ENCODE measurements at places on chromosomes 12 and 14. TPM values are rescaled to one million over a fixed set of nuclear protein-coding genes. Genes with fewer than 3 reads are reported as not detected.

CLEC14A gene
- not detected for polyA plus RNA-seq

CFAP54 gene
- polyA plus RNA-seq: 0.76 TPM

KRT75 gene
- not detected for polyA plus RNA-seq

AQP6 gene
- not detected for polyA plus RNA-seq

CD69 gene
- not detected for polyA plus RNA-seq

SLC7A7 gene
- 4.1 TPM for polyA plus RNA-seq

GLIPR1L1 gene
- polyA plus RNA-seq: 4.4 TPM

HOXC10 gene
- not detected for polyA plus RNA-seq

KLRC3 gene
- not detected for polyA plus RNA-seq

DNA sequence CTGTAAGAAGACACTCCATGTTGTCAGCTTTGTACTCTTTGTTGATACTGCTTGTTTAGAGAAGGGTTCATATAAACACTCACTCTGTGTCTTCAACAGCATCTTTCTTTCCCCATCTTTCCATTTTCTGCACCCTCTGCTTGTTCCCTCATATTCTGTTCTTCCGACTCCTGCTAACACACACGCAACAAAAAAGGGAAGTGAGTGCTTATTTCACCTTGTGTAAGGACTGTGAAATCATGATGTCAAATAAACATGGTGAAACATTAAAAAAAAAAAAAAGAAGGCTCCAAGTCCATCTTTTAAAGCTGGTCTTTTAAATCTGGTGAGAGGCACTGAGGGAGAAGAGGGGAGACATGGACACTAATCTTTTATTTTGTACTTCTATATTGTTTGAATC, 145.4 kb downstream of the RPAP3 start:
- H3K4me3 ChIP-seq: no peak overlapping the region
- no peak overlapping the region for H3K27ac ChIP-seq
- DNase-seq: no peak
- peaks cover 4% of the 10 kb centered on the region for H3K36me3 ChIP-seq

GRCh38 chr12:110289044-110289710, 8.1 kb downstream of the ATP2A2 start:
- no peak for DNase-seq
- no peaks in the 10 kb centered on the region for H3K27me3 ChIP-seq
- no peak overlapping the region for H3K4me3 ChIP-seq
- peaks cover 20% of the 10 kb centered on the region for H3K4me1 ChIP-seq
- H3K36me3 ChIP-seq: peaks cover 43% of the 10 kb centered on the region
- no peak overlapping the region for H3K27ac ChIP-seq

DNA sequence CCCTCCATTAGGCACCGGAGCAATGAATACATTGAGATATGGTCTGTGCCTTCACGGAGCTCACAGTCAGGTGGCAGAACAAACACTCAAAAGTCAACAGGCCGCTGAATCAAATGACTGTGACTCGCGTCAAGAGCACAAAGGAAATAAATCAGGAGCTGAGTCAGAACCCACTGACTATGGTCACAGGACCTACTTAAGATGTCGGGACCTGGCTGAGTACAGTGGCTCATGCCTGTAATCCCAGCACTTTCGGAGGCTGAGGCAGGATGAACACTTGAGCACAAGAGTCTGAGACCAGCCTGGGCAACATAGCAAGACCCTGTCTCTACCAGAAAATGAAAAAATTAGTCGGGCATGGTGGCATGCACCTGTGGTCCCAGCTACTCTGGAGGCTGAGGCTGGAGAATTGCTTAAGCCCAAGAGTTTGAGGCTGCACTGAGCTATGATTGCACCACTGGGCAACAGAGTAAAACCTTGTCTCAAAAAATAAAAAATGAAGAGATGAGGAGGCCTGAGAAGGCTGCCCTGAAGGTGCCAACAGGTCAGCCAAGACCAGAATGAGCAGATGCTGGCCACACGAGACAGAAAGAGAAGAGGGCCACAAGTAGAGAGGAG, 19.9 kb downstream of the TMEM233 start:
- no peaks in the 10 kb centered on the region for H3K27me3 ChIP-seq
- no peaks in the 10 kb centered on the region for H3K4me1 ChIP-seq
- no peaks in the 10 kb centered on the region for H3K36me3 ChIP-seq
- no peak for DNase-seq
- H3K4me3 ChIP-seq: no peak overlapping the region

DNA sequence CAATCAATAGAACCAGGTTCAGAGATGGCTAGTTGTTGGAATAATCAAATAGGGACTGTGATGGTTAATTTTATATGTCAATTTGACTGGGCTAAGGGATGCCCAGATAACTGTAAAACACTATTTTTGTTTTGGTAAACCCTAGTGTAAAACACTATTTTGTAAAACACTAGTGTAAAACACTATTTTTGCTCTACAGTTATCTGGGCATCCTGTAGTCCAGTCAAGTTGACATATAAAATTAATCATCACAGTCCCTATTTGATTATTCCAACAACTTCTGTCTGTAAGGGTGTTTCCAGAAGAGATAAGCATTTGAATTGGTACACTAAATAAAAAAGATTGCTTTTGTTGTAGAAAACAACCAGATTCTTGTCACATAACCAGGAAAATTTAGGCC, 15.6 kb upstream of the EML5 start:
- DNase-seq: no peak
- H3K36me3 ChIP-seq: no peaks in the 10 kb centered on the region
- no peak overlapping the region for H3K27ac ChIP-seq
- H3K27me3 ChIP-seq: no peaks in the 10 kb centered on the region
- H3K4me1 ChIP-seq: no peaks in the 10 kb centered on the region

- no peaks in the 10 kb centered on the region for H3K36me3 ChIP-seq
- H3K27ac ChIP-seq: no peak overlapping the region
- DNase-seq: no peak
- no peak overlapping the region for H3K4me3 ChIP-seq
- no peaks in the 10 kb centered on the region for H3K27me3 ChIP-seq
Observed at GRCh38 chr12:114770323-114770722, 86.3 kb upstream of the TBX3 start.

- no peak overlapping the region for H3K4me3 ChIP-seq
- no peak for DNase-seq
- H3K36me3 ChIP-seq: no peaks in the 10 kb centered on the region
Observed at GRCh38 chr14:39246618-39247017, 12.9 kb downstream of the MIA2 start.

GRCh38 chr12:69511016-69511415, 40.8 kb downstream of the FRS2 start:
- no peak for DNase-seq
- H3K4me3 ChIP-seq: no peak overlapping the region
- H3K4me1 ChIP-seq: peaks cover 54% of the 10 kb centered on the region
- no peaks in the 10 kb centered on the region for H3K36me3 ChIP-seq
- H3K27ac ChIP-seq: no peak overlapping the region

- H3K4me3 ChIP-seq: no peak overlapping the region
- no peaks in the 10 kb centered on the region for H3K36me3 ChIP-seq
- H3K27me3 ChIP-seq: no peaks in the 10 kb centered on the region
- H3K27ac ChIP-seq: no peak overlapping the region
- H3K4me1 ChIP-seq: no peaks in the 10 kb centered on the region
Observed at GRCh38 chr14:53539489-53540126, 386.5 kb upstream of the DDHD1 start.

DNA sequence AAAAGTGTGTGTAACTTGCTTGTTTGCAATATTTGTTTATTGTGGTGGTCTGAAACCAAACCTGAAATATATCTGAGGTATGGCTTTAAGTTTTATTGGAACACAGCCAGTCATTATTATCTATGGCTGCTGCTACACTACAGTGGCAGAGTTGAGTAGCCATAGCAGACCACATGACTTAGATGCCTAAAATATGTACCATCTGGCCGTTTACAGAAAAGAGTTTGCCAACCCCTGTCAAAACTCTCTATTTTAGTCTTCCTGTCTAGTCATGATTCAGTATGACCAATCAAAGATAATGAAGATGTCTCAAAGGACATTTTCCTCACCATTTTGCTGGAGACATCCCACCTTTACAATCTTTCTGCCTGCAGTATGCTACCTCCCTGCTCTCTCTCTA, 242.3 kb downstream of the ANO6 start:
- H3K27ac ChIP-seq: no peak overlapping the region
- no peaks in the 10 kb centered on the region for H3K36me3 ChIP-seq
- no peaks in the 10 kb centered on the region for H3K4me1 ChIP-seq
- H3K27me3 ChIP-seq: no peaks in the 10 kb centered on the region
- no peak overlapping the region for H3K4me3 ChIP-seq

- H3K4me3 ChIP-seq: no peak overlapping the region
- no peaks in the 10 kb centered on the region for H3K4me1 ChIP-seq
- no peak for DNase-seq
- H3K27ac ChIP-seq: no peak overlapping the region
- H3K27me3 ChIP-seq: no peaks in the 10 kb centered on the region
Observed at GRCh38 chr12:112977641-112978040, 678 bp upstream of the OAS2 start.

- 0 out of 2 replicates have a peak, but pooled peaks cover 5% of the 10 kb centered on the region for H3K4me1 ChIP-seq
- no peak within 1 kb of the TSS for H3K27ac ChIP-seq
- H3K4me3 ChIP-seq: no peak within 1 kb of the TSS
- DNase-seq: no peak
- no peaks in the 10 kb centered on the region for H3K27me3 ChIP-seq
Observed at GRCh38 chr14:24508155-24508840, at the start of gene CMA1. Gene CMA1, minus strand, starts transcription at chr14:24508265. Its CDS starts 30 bp downstream, at chr14:24508235.

DNA sequence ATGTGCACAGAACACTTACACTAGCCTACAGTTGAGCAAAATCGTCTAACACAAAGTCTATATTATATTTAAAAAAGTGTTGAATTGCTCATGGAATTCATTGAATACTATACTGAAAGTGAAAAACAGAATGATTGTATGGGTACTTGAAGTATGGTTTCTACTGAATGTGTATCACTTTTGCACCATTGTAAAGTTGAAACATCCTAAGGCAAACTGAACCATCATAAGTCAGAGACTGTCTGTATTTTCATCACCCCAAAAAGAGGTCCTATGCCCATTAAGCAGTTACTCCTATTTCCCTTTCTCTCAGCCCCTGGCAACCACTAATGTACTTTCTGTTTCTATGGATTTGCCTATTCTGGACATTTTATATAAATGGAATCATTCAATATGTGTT, 4.4 kb upstream of the AMIGO2 start:
- H3K36me3 ChIP-seq: no peaks in the 10 kb centered on the region
- no peak overlapping the region for H3K4me3 ChIP-seq
- peaks cover 15% of the 10 kb centered on the region for H3K27me3 ChIP-seq
- H3K4me1 ChIP-seq: peaks cover 44% of the 10 kb centered on the region
- H3K27ac ChIP-seq: no peak overlapping the region

DNA sequence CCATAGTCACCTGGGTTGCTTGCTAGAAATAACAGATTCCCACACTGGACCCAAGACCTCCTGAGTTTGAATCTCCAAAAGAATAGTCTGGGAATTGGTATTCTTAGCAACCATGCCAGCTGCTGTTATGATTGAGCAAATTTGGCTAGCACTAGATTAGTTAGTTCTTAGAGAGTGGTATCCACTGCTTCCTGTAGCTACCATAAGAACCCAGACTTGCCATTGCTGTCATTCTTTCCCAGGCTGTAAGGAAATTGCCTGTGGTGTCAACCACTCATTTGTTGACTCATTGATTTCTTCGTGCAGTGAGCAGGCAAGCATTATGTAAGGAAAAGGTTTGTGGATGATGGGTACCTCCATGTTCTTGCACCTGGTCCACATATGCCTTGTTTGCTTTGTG, 201.8 kb upstream of the RGS6 start:
- no peak overlapping the region for H3K4me3 ChIP-seq
- peaks cover 6% of the 10 kb centered on the region for H3K36me3 ChIP-seq
- H3K27ac ChIP-seq: no peak overlapping the region

GRCh38 chr12:53217931-53218307, 10.9 kb upstream of the ITGB7 start:
- H3K27ac ChIP-seq: peak overlapping the region; percentile 91
- H3K4me1 ChIP-seq: peaks cover 60% of the 10 kb centered on the region

- H3K4me3 ChIP-seq: no peak overlapping the region
- no peak for DNase-seq
- no peaks in the 10 kb centered on the region for H3K36me3 ChIP-seq
- no peaks in the 10 kb centered on the region for H3K27me3 ChIP-seq
- H3K27ac ChIP-seq: no peak overlapping the region
Observed at GRCh38 chr14:104249706-104250105, 111.3 kb downstream of the KIF26A start.

- H3K27me3 ChIP-seq: no peaks in the 10 kb centered on the region
- H3K4me3 ChIP-seq: no peak overlapping the region
- no peaks in the 10 kb centered on the region for H3K4me1 ChIP-seq
- no peaks in the 10 kb centered on the region for H3K36me3 ChIP-seq
Observed at GRCh38 chr12:68229956-68230355, 4.3 kb upstream of the IL26 start.

DNA sequence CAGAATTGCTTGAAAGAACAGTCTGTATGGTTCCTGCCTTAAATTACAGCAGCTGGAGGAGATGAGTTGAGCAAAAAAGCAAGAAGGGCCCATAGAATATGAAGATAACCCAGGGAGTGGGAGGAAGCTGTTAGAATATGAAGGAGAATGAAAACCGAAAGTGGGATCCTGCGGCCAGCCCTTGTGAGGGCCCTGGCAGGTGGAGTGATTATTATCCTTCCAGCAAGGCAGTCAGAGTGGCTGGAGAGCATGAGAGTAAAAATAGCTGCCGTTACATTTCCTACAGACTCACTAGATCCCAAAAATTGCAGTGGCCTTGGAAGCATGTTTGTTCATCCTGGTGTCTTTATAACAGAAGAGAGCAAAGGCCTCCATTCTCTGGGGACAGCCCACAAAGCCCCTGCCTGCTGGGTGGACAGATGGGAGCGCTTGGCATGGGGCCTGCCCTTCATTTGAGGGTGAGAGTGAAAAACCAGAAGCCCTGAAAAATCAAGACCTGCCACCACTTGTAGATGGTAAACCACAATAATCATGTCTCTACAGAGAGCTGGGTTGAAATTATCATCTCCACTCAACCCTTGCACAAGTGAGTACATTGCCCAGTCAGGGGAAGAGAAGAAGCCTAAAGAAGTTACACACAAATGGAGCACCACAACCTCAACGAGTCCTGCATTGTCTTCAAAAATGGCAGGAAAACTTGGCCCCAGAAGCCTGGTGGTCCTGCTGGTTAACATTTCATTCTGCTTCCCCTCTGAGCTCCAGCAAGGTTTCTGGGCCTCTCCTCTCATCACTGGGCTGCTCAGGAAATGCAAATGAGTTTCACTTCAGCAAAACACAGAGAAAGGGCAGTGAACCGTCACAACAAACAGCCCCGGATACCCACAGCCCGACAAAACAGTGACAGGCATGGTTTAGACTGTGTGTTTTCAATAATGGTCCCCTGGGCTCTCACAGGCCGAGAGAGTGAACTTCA, 20.5 kb downstream of the ZDHHC22 start:
- peaks cover 46% of the 10 kb centered on the region for H3K4me1 ChIP-seq
- no peak overlapping the region for H3K4me3 ChIP-seq
- peak overlapping the region; percentile 92 for H3K27ac ChIP-seq
- H3K27me3 ChIP-seq: 0 out of 2 replicates have a peak, but pooled peaks cover 12% of the 10 kb centered on the region
- H3K36me3 ChIP-seq: no peaks in the 10 kb centered on the region
- no peak for DNase-seq

GRCh38 chr14:68781161-68782021, 11.5 kb downstream of the ZFP36L1 start:
- H3K27ac ChIP-seq: no peak overlapping the region
- no peak for DNase-seq
- H3K4me3 ChIP-seq: no peak overlapping the region
- H3K36me3 ChIP-seq: no peaks in the 10 kb centered on the region
- H3K27me3 ChIP-seq: no peaks in the 10 kb centered on the region

GRCh38 chr12:100688451-100688864, 106.1 kb upstream of the ANO4 start:
- no peak overlapping the region for H3K4me3 ChIP-seq
- H3K4me1 ChIP-seq: no peaks in the 10 kb centered on the region
- no peak overlapping the region for H3K27ac ChIP-seq
- no peak for DNase-seq
- H3K36me3 ChIP-seq: 0 out of 2 replicates have a peak, but pooled peaks cover 10% of the 10 kb centered on the region
